B cell (primary cell): ENCODE measurements at places on chromosomes 6 and 20. TPM values are rescaled to one million over a fixed set of nuclear protein-coding genes. Genes with fewer than 3 reads are reported as not detected.

DNA sequence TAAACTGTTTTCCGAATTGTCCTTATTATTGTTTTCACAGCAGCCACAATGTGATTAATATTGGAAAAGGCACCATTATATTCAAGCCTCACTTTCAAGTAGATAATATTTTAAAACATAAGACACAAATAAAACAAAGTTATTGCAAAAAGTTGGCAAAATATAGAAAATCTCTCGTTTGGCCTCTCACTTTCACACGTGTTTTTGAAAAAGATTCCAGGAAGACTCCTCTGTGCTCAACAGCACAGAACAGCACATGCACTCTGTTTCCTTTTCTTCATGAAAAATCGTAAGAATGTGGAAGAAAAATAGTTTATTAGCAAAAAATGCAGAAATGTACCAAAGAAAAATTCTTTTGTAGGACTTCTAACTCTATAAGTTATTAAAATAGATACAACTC is 46.7 kb downstream of the PRKN start:
- H3K36me3 ChIP-seq, result no peaks in the 10 kb centered on the region
- no peaks in the 10 kb centered on the region for H3K4me1 ChIP-seq
- DNase-seq, result no peak
- H3K27ac ChIP-seq, result no peak overlapping the region
- no peaks in the 10 kb centered on the region for H3K27me3 ChIP-seq

GRCh38 chr6:53347921-53348370 is 804 bp downstream of the ELOVL5 start:
- H3K27ac ChIP-seq, result peak overlapping the region; percentile 91
- H3K4me1 ChIP-seq, result peaks cover 41% of the 10 kb centered on the region
- peak; percentile 54 for DNase-seq
- H3K4me3 ChIP-seq, result peak overlapping the region; percentile 65

GRCh38 chr6:87401832-87402231 is 5.9 kb upstream of the CFAP206 start:
- no peak overlapping the region for H3K4me3 ChIP-seq
- H3K4me1 ChIP-seq, result no peaks in the 10 kb centered on the region
- H3K27ac ChIP-seq, result no peak overlapping the region
- no peaks in the 10 kb centered on the region for H3K36me3 ChIP-seq
- DNase-seq, result no peak

DNA sequence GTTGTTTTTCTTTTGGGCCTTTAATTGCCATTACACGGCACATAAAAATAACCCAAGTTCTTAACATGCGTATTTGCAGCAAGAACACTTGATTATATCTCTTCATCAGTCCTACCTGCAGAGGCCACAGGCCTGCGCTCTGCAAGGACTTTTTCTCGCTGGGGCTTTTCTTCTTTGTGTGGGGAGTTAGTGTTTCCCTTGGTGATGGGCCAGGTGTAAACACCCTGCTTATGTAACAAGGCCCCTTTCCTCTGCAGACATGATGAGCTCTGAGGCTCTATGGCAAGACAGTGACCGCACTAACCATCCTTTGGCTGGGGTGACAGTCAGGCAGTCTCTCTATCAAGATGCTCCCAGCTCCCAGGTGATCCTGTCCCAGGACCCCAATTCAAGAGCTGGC is 97.8 kb upstream of the PCSK2 start:
- H3K27ac ChIP-seq, result no peak overlapping the region
- H3K4me1 ChIP-seq, result no peaks in the 10 kb centered on the region
- H3K27me3 ChIP-seq, result no peaks in the 10 kb centered on the region
- H3K36me3 ChIP-seq, result no peaks in the 10 kb centered on the region
- DNase-seq, result no peak

- DNase-seq, result no peak
- H3K4me3 ChIP-seq, result peak overlapping the region; percentile 52
- no peaks in the 10 kb centered on the region for H3K27me3 ChIP-seq
- peak overlapping the region; percentile 91 for H3K27ac ChIP-seq
- H3K4me1 ChIP-seq, result peaks cover 55% of the 10 kb centered on the region
Observed at GRCh38 chr6:116463301-116463700, 2.1 kb downstream of the CALHM6 start.

- no peak overlapping the region for H3K4me3 ChIP-seq
- no peaks in the 10 kb centered on the region for H3K4me1 ChIP-seq
Observed at GRCh38 chr6:47235964-47236760, 73.5 kb downstream of the TNFRSF21 start.

GRCh38 chr6:2429460-2429859 is 184.1 kb upstream of the GMDS start:
- H3K36me3 ChIP-seq, result no peaks in the 10 kb centered on the region
- no peak overlapping the region for H3K4me3 ChIP-seq
- no peaks in the 10 kb centered on the region for H3K27me3 ChIP-seq

DNA sequence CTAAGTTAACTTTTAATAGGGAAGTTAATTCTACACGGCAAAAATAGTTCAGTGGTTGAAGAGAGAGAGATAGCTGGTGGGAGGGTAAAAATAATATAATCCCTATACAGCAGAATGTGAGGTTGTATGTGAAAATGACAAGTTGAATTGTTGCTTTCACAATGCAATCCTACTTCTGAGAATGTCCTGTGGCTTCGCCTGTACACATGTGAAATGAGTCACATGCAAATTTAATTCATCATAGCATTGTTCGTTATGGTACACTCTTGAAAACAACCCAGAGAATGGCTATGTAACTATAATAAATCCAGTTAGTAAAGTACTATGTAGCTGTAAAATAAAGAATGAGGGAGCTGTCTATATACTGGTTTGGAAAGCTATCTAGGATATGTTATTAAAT is 46.0 kb upstream of the HINT3 start:
- H3K36me3 ChIP-seq, result peaks cover 7% of the 10 kb centered on the region
- no peaks in the 10 kb centered on the region for H3K27me3 ChIP-seq
- H3K27ac ChIP-seq, result no peak overlapping the region
- no peak for DNase-seq
- no peak overlapping the region for H3K4me3 ChIP-seq

GRCh38 chr20:21433329-21433890 is 36.1 kb upstream of the NKX2-4 start:
- H3K27ac ChIP-seq, result no peak overlapping the region
- DNase-seq, result no peak
- H3K4me1 ChIP-seq, result no peaks in the 10 kb centered on the region
- H3K4me3 ChIP-seq, result no peak overlapping the region
- no peaks in the 10 kb centered on the region for H3K36me3 ChIP-seq

DNA sequence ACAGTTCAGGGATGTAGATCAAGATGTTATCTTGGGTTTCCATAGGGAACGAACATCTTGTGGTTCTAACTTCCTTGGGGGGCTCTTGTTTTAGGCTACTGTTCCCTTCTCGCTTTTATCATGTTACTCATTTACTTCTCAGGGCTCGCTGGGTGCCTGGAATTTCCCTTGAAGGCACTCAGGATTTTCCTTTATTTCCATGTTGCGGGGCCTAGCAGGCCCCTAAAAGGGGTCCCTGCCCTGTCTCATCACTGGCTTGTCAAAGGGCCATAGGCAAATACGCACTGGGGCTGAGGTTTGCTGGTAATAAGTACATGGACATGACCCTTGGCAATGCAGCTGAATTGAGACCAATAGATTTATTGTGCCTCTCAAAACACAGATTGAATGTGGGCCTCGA is 262.3 kb downstream of the CDH4 start:
- H3K4me3 ChIP-seq, result no peak overlapping the region
- H3K36me3 ChIP-seq, result no peaks in the 10 kb centered on the region
- no peak overlapping the region for H3K27ac ChIP-seq
- H3K4me1 ChIP-seq, result no peaks in the 10 kb centered on the region

GRCh38 chr6:29629571-29629970 is 3.4 kb downstream of the GABBR1 start:
- H3K27ac ChIP-seq, result no peak overlapping the region
- H3K4me1 ChIP-seq, result peaks cover 28% of the 10 kb centered on the region
- peaks cover 6% of the 10 kb centered on the region for H3K36me3 ChIP-seq
- no peaks in the 10 kb centered on the region for H3K27me3 ChIP-seq
- no peak for DNase-seq

- no peak overlapping the region for H3K27ac ChIP-seq
- no peaks in the 10 kb centered on the region for H3K4me1 ChIP-seq
- no peaks in the 10 kb centered on the region for H3K27me3 ChIP-seq
Observed at GRCh38 chr6:161561908-161562307, 288.0 kb upstream of the AGPAT4 start.

Gene CEP85L
- total RNA-seq, result 32.0 and 32.1 TPM in 2 replicates

Gene TTLL9
- 0.74 and 1.2 TPM in 2 replicates for total RNA-seq

Gene EPPIN
- not detected in 2 replicates for total RNA-seq

Gene NRN1
- total RNA-seq, result not detected in 2 replicates

Gene IMPG1
- not detected in 2 replicates for total RNA-seq

Gene CNKSR3
- not detected in 2 replicates for total RNA-seq

Gene HLA-DMB
- 587 and 593 TPM in 2 replicates for total RNA-seq
